Cardiac septum (tissue), 1 donor: ENCODE measurements at places on chromosomes 2 and 18. TPM values are rescaled to one million over a fixed set of nuclear protein-coding genes. Genes with fewer than 3 reads are reported as not detected.

GRCh38 chr2:20421988-20422370 lies 24.9 kb upstream of the RHOB start:
- peak; percentile 92 for DNase-seq

The CNDP1 gene
- total RNA-seq = not detected

GRCh38 chr2:120738786-120739437 lies 3.2 kb downstream of the GLI2 start:
- DNase-seq = no peak

GRCh38 chr2:8479298-8479697 lies 202.6 kb upstream of the ID2 start:
- no peak for DNase-seq

- no peak for DNase-seq
These were observed 2.4 kb upstream of the MERTK start for GRCh38 chr2:111896024-111896423.

DNA sequence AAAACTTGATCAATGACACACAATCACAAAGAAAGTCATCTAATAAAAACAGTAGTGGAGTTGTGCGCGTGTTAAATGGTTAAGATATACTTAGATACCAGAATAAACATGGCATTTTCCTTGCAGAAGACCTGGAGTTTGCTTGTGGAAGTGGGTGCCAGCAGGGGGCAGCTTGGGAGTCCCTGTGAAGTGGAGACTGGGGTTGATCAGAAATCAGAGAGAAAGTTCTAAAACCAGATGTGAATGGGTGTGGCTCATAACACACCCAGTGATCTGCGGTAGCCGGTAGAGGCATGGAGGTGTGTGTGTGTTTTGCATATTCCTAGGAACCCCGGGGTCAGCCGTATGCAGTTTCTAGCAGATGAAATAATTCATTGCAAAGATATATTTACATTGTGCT lies 300.1 kb upstream of the TRIB2 start:
- no peak for DNase-seq

DNA sequence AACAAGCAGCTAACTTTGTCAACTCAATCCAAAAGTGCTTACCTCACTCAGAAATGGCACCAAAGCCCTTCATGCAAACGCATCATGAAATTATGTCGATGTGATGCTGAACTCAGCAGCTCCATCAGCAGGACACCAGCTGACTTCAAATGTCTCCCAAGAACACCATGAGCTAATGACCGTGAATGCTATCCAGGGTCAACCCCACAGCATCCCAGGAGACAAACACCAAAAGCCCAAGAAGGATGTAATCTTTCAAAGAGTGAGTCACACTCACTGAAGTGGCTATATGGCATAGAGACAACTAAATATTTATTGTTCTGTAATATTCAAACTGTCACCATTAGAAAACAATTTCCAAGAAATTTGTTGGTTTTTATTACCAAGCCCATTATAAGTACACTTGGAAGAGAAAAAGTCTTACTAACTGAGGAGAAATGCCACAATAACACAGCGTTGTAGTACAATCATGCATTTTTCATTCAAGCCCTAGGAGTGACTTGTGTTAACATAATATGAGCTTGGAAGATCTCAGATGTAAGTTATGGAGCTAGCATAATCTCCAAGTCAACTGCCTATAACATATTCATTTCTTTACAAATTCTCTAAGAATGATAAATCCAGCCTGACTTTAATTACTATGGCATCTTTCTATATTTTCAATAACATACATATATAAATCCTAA lies 165.0 kb upstream of the CCDC68 start:
- no peak for DNase-seq

The TTR gene
- not detected for total RNA-seq

The LYG1 gene
- 0.57 TPM for total RNA-seq

GRCh38 chr18:25661831-25662230 lies 309.9 kb upstream of the ZNF521 start:
- DNase-seq = no peak

The G6PC2 gene
- not detected for total RNA-seq

DNA sequence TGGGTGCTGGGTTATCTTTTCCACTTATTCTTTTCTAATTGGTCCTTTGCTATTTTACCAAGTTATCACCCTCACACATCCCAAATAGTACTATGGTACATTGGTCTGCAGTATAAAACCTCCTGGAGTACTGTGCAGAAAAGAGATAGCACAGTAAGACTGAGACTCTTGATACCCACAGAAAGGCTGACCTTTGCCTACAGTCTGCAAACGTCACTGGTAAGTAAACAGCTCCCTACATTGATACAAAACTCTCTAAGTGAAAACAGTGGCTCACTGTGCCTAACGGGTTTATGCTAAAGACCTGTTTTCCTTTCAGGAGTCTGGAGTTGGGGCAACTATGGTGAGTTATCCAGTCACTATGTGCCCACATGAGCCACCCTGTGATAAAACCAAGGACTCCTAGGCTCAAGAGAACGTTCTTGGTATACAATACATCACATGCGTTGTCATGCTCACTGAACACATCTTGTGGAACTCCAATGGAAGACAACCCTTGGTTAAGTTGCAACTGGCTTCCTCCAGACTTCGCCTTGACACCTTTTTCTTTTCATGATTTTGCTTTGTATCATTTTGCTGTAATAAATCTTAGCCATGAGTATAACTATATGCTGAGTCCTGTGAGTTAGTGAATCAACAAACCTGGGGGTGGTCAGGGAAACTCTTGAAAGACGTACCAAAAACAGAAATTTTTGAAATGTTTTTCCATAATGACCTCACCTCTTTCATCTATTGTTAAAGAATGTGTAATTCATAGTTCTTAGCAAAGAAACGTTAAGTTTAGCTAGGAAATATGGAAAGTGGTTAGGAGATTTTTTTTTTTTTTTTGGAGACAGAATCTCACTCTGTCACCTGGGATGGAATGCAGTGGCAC lies 104.9 kb downstream of the C2orf74 start:
- no peak for DNase-seq

GRCh38 chr2:930935-931334 lies 19.7 kb upstream of the SNTG2 start:
- no peak for DNase-seq

DNA sequence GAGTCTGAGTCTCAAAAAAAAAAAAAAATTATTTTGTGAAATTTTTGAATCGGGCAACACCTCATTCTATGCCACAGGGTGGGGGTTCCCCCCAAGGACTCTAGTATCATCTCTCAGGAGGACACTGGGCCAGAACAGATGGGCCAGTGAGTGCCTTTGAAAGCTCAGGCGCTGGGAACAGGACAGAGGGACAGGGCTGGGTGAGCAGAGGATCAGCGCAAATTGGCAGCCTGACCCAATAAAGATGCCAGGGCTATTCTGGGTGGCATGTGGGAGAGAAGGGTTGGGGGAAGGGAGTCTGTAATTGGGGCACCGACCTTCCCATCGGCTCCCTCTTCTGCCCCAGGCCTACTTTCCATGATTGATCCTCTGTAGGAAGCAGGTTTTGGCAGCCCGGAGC lies 44.0 kb downstream of the KIF3C start:
- DNase-seq = peak; percentile 82

DNA sequence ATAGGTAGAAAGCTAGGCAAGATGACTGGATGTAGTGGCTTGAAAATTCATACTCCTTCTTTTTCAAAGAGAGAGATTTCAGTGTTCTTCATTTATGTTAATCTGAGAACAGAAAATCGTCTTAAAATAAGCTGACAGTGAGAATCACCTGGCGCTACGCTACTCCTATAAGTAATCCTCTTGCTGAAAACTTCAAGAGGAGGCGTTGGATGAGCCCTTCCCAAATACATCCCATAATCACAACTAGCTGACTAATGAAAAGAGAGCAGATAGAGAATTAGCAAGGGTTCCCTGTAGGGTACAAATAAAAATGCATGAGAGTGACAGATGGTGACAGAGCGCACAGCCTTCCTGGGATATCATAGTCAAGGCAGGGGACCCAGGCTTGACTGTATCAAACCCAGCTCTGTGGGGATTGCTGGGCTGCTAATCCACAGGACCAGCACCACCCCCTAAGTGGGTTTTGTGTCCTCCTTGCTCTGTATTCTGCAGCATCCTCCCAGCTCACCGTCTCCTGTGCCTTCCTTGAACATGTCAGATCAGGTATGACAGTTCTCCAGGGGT lies 280.2 kb downstream of the SP3 start:
- DNase-seq = no peak

The OTX1 gene
- not detected for total RNA-seq

The PFN4 gene
- total RNA-seq = 1.0 TPM

DNA sequence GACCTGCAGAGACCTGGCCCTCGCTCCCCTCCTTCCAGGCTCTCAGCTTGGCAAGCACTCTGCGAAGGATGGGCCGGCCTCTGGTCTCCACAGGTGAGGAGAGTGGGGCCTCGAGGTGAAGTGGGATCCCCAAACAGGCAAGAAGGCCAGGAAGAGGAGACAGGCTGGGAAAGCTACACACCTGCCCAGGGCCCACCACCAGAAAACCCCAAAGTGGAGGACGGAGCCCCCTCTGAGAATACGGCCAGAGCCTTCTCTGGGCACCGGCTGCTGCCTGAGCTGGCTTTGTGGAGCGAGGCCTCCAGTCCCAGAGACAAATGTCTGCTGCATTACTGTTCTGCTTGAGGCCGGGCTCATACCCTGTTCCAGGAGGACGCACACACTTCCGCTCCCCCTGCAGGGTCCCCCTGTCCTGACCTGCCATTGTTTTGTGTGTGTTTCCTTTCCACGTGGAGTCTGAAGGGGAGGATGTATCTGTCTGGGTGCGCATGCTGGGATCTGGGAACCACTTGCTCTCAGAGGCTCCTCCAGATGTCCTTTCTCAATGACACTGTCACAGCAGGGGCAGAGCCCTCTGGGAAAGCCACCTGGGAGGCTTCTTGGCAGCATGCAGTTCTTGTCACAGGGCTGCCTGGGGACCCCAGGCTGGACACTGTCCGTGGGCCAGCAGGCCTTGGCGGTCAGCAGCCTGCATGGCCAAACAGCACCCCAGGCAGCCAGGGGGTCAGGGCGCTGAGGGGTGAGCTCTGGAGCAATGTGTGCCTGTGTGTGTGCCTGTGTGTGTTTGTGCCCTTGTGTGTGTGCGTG lies 20.8 kb downstream of the KCNF1 start:
- DNase-seq = no peak

The NCKAP5 gene
- 10.6 TPM for total RNA-seq

GRCh38 chr18:58953627-58954026 lies 89.0 kb downstream of the ZNF532 start:
- no peak for DNase-seq

- DNase-seq = no peak
These were observed 473.3 kb upstream of the HS6ST1 start for GRCh38 chr2:128791985-128792320.

DNA sequence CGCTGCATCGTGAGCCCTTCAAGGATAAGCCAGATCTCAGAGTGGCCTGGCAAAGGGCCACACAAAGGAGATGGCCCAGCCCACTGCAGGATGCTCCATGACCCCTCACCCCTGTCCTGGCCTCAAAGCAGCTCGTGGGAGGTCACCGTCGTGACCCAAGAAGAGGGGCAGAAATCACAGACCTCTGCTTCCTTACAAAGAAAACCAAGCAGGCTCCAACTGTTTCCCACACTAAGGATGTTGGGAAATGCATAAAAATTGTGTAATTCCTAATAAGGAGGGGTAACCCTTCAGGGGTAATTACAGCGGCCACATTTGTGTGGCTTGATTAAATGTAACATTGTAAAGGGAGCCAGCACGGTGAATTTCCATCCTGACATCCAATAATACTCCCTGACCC lies 102.3 kb downstream of the BOD1L2 start:
- no peak for DNase-seq

The PLGLB2 gene
- total RNA-seq = 0.97 TPM

- DNase-seq = no peak
These were observed 127.7 kb upstream of the EPAS1 start for GRCh38 chr2:46169467-46169866.

The STARD6 gene
- not detected for total RNA-seq

DNA sequence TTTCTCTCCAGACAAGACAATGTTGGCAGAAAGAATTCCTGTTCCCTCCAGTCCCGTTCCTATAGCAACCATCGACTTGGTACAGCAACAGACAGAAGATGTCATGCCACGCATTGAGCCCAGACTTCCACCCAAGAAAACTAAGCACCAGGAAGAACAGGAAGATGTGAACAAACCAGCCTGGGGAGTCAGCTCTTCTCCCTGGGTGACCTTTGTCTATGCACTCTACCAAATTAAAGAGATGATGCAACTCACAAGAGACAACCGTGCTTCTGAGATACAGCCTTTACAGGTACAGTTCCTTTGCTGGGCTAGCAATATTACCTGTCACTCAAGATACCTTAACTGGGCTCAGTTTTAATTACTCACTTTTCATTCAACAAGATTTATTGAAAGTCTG lies 37.1 kb downstream of the NEMP2 start:
- no peak for DNase-seq

The CCDC102B gene
- total RNA-seq = 8.1 TPM

The SKA1 gene
- total RNA-seq = 0.13 TPM
